SHP77 treated with DMSO at 0.1 percent for 48 hours (cell line): ENCODE measurements at places on chromosomes 4 and X.

DNA sequence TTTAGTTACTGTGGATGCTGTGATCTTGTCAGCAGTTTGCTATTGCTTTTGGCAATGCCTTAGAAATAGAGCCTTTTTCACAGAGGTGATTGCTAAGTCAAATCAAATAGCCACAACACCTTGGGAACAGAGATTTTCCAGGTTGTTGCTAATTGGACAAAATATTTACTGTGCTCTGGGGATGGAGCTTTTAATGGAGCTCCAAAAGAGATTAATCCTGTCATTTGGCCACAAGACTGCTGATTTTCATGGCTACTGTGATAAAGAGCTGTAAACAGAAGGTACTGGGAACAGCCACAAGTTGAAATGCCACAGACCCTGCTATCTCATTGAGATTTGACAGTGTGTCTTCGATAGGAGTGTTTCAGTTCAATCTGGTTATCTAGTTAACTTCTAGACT, 1715.2 kb upstream of the ADGRL3 start:
- no peak for DNase-seq

- no peak for DNase-seq
Observed at GRCh38 chr4:155353923-155354540, 22.7 kb downstream of the MAP9 start.

DNA sequence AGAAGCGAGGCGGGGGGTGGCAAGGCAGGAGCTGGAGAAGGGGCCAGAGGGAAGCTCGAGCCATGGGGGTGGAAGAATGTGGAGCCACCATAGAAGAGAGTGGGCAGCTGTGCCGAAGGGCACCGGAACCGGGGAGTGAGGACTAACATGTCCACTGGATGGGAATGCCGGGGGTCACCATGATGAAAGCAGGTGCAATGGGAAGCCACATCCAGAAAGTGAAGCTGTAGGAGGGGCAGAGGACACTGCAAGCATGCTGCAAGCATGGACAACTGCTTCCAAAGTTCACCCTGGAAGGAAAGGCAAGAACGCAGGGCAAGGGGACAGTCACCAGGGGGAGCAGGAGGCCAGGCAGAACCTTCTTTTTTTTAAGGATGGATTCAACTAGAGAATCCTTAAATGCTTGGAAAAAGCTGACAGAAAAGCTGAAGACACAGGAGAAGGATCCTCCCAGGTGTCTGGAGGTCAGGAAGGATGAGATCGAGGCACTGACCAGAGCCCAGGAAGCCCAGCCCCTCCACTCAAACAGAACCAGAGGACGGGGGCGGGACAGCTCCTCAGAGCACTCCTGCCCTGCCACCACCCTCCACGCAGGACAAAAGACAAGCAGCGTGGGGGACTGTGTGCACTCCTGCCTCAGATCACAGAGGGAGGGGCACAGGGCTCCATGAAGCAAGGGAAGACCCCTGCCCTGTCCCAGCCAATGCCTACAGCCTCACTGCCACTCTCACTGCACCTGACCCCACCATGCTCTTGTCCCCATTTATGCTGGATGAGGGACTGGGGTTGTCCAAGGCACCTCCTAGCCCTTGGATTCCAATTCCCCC, 169.2 kb downstream of the AFAP1 start:
- no peak for DNase-seq

DNA sequence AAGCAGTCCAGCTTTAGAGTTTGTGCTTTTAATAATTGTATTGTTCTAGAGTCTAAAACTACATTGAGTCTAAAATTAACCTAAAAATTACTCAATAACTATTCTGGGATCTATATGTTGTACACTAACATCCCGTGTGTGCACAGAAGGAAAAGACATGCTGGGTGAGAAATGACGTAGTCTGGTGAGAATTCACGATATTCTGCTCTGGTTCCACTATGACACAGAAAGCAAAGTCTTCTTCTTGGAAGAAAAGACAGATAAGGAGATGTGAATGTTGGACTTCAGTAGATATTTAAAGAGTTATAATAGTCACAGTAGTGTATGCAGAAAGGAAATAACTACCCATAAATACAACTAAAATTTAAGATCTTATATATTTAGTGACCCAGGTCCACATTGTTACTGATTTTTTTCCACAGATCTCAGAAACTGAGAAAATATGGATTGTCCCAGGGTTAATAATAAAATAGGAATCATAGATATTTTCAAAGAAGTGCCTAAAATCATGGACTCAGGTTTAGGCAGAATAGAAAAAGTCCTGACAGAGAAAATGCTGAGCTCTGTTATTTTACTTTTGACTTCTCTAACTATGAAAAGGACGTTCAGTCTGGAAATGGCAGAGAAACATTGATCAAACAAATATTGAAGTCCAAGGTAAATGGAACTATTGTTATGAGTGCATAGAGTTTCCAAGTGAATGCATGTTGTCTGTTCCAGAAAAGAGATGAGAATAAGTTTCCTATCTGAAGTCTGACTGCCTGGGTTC, 170.7 kb downstream of the ANKRD50 start:
- DNase-seq: no peak

- no peak for DNase-seq
Observed at GRCh38 chr4:183468210-183469095, 24.0 kb downstream of the CDKN2AIP start.

- no peak for DNase-seq
Observed at GRCh38 chr4:64670647-64671046, 261.4 kb upstream of the TECRL start.

GRCh38 chr4:44646151-44646550, 5.3 kb downstream of the YIPF7 start:
- DNase-seq: no peak

DNA sequence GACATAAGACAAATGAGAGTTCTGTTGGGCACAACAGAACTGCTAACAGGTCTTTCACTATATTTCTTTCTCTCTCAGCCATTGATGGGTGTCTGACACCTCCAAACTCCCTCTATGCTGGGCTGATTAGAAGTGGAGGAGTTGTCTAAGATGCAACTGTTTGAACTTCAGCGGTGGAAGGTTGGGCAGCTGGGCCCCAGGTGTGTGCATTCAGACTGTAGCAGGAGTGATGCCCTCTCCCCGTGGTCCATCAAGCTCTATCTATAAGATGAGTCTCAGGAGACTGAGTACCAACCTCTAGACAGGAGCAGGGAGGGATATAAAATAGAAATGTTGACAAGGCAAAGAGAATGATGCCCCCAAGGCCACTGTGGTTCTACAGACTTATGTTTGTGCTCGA, 28.2 kb upstream of the CHRNA9 start:
- no peak for DNase-seq

- no peak for DNase-seq
Observed at GRCh38 chr4:53547983-53548382, 43.3 kb downstream of the LNX1 start.

GRCh38 chr4:128818442-128818841, 8.9 kb downstream of the JADE1 start:
- no peak for DNase-seq

DNA sequence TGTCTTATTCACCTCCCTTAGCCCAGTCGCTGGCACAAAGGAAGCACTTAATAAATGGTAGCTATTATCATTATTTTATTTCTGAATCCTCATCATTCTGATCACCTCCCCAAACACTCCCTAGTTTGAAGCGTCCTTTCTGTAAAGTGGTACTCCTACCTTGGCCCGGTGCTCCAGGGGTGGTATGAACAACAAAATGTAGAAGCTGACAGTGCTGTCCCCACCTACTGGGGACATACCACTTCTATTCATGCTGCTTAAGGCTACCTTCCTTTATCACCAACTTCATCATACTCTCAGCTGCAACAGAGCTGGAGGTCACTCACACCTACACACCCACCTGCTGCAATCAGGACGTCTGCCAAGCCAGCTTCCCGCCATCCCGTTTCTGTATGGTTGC, 40.8 kb upstream of the APLN start:
- DNase-seq: no peak
